NCI-H1105 treated with DMSO at 0.1 percent for 48 hours (cell line): ENCODE measurements at places on chromosomes 16 and 17.

DNA sequence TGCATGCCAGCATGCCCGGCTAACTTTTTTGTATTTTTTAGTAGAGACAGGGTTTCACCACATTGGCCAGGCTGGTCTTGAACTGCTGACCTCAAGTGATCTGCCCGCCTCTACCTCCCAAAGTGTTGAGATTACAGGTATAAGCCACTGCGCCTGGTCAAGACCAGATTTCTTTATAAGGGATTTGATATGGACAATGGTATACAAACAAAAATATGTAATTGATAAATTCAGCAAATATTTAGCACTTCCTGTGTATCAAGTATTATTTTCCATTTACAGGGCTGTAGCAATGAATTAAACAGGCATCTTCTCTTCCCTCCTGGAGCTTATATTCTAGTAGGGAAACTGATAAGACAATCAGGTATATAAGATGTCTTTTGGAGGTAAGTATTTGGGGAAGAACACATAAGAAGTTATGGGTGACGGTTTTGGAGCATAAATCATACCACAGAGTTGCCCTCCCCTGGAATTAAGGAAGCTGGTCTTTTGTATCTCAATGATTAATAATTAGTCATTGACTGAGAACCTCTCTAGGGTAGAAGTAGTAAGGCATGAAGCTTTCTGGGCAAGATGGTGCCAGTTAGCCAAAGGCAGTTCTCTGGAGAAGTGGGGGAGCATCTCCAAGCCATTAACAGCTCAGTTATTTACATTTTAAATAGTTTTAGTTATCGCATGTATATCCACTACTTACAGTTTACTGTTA, 35.8 kb downstream of the TANC2 start:
- DNase-seq: no peak

DNA sequence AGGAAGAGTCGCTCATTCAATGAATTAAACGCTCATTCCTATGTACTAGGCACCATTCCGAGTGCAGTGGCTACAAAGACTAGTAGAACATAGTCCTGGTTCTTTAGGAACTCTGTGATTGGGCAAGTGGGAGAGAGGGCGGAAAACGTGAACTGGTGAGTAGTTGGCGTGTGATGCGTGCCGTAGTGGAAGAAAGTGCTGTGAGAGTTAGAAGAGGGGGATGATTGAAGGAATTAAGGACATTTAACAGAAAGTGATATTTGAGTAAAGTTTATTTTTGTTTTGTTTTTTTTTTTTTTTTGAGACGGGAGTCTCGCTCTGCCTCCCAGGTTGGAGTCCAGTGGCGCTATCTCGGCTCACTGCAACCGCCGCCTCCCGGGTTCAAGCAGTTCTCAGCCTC, 7.9 kb upstream of the SLFN14 start:
- no peak for DNase-seq

GRCh38 chr17:59825533-59826322, 67.0 kb downstream of the TUBD1 start:
- no peak for DNase-seq

GRCh38 chr17:19384723-19385391, 2.1 kb downstream of the MFAP4 start:
- DNase-seq: peak; percentile 11

DNA sequence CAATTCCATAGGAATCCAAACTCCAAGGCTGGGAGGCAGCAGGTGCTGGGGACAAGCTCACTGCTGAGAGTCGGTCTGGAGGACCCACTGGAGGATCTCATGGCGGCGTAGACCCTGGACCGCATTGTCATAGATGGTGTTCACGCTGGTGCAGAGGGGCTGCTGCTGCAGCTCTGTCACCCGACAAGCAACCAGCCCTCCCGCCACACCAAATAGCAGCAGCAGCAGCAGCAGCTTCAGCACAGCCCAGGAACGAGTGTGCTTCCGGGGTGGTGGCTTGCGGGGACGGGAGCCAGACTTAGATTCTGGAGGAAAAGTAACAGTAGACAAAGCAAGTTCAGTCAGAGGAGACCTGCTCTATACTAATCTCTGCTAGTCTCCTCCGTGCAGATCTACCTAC, 9.9 kb downstream of the EME1 start:
- no peak for DNase-seq

- no peak for DNase-seq
These were observed 1.8 kb downstream of the PIK3R5 start for GRCh38 chr17:8963647-8964258.

GRCh38 chr17:46771561-46772474, 46.7 kb downstream of the WNT3 start:
- DNase-seq: no peak

DNA sequence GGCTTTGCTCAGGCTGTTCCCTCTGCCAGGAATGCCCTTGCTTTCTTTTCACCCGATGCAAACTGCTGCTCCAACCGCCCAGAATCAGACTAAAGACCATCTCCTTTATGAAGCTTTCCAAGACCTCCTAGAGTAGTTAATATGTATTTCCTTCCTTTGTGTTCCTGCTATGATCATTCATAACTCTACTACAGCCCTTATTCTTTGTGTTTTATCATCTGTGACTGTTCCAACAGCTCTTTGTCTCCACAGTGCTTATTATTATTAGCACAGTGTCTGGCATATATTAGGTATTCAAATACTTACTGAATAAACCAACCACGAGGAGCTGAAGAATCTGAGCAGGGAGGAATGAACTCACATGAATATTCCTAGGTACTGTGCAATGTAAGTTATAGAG, 7.6 kb downstream of the PSME3IP1 start:
- no peak for DNase-seq
